Jurkat, Clone E6-1 (cell line): ENCODE measurements at places on chromosomes 3 and 15.

DNA sequence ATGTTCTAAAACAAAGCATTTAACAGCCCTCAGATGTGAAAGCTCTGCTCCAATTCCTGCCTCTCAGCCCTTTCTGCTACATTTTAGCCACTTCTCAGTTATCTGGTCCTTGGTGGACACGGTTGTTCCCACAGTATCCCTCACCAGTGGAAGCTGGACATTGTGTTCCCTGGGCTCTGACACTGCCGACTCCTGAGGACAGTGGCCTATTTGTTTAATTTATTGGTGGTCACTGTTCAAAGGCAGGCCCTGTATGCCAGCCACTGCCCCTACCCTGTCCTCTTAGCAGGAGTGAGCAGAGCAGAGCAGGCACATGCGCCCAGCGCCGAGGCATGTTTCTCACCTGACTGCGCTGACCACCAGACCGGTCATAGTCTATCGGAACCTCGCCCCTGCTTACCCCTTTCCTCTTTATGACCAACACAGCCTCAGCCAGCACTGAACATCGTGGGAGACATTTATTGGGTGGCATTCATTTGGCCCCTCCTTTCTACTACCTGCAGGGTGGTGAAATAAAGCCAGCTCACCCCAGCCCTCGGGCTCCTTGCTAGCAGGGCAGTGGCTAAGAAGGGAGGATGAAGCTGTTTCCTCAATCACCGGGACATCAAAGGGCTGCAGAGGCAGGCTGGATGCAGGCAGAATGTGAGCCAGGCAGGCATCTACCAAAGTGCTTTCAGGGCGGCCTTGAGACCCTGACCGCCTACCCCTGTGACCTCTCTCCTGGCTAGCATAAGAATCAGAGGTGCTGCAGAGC lies 54.3 kb upstream of the HACD2 start:
- no peak for DNase-seq

- DNase-seq, result no peak
These were observed 462.2 kb upstream of the MDFIC2 start for GRCh38 chr3:70774641-70775040.

- DNase-seq, result no peak
These were observed 21.9 kb upstream of the NR1I2 start for GRCh38 chr3:119759962-119760361.

DNA sequence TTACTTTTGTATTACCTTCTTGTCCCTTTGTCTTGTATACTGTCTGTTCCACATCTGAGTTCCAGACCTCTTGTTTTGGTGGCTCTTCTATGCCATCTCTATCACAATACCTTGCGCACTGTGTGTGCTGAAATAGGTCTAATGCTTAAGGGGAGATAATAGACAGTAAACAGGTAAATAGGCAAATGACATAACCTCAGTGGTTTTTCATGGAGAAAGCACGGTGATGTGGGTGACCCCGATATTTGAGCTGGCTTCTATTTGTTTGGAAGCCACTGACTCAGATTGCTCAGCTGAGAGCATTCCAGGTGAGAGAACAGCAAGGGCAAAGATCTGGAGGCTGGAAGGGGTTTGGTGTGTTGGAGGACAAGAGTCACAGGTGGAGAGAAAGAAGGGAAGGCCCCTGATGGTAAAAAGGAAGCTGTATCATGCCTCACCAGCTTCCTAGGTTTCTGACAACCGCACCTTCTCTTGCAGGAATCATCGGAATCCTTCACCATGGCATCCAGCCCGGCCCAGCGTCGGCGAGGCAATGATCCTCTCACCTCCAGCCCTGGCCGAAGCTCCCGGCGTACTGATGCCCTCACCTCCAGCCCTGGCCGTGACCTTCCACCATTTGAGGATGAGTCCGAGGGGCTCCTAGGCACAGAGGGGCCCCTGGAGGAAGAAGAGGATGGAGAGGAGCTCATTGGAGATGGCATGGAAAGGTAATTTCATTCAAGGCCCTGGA lies 795 bp downstream of the MCM2 start:
- DNase-seq, result no peak

- no peak for DNase-seq
These were observed 83.3 kb upstream of the SNRK start for GRCh38 chr3:43203022-43203421.

- no peak for DNase-seq
These were observed 103.9 kb upstream of the UBP1 start for GRCh38 chr3:33544126-33544525.

GRCh38 chr3:30667280-30667651 lies 60.9 kb downstream of the TGFBR2 start:
- DNase-seq, result peak; percentile 97

DNA sequence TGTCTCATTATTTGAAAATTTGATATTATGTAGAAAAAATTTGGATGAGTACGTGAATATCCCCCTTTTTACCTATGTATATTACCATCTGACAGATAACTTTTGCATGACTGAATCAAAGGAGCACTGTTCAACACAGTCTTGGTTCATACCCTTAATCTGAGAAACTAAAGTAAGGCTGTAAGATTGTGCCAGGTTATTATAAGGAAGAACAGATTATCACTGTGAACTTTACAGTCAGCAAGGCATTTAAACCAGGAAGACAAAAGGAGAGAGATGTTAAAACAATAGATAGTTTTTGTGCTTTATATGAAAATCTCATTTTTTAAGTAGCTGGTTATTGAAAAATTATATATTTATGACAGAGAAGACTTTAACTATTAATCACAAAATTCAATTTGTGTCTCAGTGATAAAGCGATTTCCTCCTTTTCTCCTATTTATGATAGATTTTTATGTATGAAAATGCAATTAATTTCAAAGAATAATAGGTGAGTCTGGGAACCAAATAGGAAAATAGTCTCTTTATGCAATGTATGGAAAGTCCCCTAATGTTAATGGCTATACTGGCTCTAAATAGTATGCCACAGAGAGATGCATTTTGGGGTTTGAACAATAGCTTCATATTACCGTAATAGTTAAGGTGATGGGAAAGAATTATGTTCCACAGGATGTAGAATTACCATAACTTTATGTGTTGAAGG lies 33.4 kb downstream of the PLCL2 start:
- no peak for DNase-seq

- DNase-seq, result no peak
These were observed 502.2 kb upstream of the LMCD1 start for GRCh38 chr3:7999384-7999783.

DNA sequence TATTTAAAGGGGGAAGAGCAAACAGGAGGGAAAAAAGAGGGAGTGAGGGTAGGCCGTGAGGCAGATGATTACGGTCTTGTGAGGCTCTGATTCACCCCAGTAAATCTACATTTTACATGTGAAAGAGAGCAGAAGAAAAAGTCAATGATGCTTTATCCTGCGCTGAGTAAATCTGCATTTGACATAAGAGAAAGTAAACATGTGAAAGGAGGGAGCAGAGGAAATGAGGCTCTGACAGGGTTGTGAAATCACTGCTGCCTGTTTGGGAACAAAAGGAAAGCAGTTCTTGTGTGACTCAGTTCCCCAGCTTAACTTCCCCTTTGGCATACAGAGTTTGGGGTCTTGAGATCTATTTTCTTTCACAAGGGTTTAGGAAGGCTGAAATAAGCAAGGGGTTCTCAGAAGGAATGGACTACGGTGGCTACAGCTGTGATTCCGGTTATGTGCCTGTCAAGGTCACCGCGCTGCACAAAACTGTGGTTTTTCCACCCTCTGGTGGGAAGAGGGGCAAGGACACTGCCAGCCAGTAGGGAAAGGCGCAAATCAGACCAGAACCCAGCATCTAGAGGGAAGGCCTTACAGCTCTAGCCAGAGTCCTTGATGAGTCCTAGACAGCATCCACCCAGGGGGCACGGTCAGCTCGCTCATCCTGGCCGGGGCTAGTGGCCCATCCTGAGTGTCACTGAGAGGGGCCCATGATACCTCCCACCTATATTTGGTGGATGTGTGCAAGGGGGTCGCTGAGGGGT lies 18.9 kb upstream of the HCN4 start:
- DNase-seq, result no peak

DNA sequence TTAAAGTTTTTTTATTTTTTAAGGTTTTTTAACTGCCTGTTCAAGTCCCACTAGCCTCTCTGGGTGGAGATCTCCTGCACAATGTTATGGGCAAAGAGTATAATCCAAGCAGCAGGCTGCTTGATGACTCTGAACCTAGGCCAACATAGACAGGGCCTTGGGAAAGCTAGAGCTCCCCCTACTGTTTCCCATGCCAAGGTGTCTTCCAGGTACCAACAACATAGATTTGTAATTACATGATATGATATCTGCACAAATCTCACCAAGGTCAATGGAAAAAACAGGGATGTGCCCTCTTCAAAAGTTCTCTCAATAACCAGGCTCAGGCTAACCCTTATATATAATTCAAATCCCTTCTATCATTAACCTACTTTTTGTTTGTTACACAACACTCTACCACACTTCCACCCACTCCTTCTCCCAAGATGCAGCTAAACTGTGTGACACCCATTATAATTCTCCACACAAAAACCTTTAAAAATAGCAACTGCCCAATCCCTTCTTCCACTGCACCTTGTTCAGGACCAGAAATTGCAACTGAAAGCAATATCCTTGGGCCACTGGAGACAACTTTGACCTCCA lies 43.8 kb downstream of the RBM15B start:
- DNase-seq, result peak; percentile 61

GRCh38 chr3:64599651-64600050 lies 88.1 kb downstream of the ADAMTS9 start:
- DNase-seq, result no peak

- no peak for DNase-seq
These were observed 114.7 kb upstream of the SLC24A5 start for GRCh38 chr15:48006031-48006511.

- no peak for DNase-seq
These were observed 274.7 kb downstream of the CD47 start for GRCh38 chr3:107816107-107816506.

- DNase-seq, result no peak
These were observed 112.2 kb upstream of the ETV5 start for GRCh38 chr3:186220911-186221645.
